Eye (tissue), 1 donor: ENCODE measurements at places on chromosomes 7 and 10.

- DNase-seq: no peak
Measured at GRCh38 chr7:130352194-130353074, 7.8 kb downstream of the CPA5 start.

DNA sequence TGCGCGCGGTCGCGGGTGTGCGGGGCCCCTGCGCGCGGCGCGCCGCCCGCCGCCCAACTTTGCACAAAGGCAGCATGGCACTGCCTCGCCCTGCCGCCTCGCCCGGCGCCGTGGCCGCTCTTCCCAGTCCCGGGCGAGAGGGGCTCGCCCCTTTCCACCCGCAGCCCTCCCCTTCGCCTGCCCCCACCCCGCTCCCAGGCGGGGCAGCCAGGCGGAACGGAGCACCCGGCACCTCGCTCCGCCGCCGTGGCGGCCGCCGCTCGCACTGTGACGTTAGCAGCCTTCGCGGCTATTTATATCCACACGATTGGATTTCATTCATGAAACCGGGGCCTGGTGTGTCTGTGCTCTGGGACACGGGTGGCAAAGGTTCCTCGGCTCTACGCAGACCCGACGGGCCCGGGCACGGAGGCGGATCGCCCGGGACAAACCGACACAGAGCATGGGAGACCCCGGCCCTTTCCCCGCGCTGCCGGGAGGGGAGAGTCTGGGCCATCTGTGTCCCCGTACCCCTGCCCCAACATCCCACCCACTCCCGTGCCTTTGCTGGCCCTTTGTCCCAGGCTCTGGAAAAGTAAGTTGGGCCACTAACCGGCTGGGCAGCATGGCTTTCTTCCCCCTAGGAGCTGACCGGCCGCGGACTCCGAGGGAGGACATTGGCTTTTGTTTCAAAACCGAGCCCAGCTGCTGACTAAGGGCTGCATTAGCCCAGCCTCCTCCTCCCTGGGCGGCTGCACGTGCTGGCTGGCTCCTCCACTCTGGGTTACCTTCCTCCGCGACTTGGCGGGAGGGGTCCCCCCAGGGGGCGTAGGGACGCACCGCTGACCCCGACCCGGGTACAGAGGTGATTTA lies at the start of gene RHOBTB1:
Gene RHOBTB1, minus strand, starts transcription at position 128 of the 852 bp plus-strand sequence. CDS start 32,643 bp downstream, outside the sequence.
- peak; percentile 95 for DNase-seq

DNA sequence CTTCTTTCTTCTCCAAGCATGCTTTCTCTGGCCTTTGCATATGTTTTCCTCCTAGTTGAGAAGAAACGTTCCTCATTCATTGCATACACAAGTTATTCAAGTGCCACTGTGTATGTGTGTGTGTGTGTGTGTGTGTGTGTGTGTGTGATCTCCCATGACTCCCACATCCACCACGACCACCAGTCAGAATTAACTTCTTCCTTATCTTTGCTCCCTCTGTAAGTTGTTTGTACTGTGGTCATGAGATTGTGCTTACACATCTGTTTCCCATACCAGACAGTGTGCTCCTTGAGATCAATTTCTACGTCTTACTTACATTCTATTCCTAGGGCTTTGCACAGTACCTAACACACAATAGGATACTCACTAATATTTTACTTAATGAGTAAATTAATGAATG lies 22.4 kb upstream of the FAM13C start:
- no peak for DNase-seq

DNA sequence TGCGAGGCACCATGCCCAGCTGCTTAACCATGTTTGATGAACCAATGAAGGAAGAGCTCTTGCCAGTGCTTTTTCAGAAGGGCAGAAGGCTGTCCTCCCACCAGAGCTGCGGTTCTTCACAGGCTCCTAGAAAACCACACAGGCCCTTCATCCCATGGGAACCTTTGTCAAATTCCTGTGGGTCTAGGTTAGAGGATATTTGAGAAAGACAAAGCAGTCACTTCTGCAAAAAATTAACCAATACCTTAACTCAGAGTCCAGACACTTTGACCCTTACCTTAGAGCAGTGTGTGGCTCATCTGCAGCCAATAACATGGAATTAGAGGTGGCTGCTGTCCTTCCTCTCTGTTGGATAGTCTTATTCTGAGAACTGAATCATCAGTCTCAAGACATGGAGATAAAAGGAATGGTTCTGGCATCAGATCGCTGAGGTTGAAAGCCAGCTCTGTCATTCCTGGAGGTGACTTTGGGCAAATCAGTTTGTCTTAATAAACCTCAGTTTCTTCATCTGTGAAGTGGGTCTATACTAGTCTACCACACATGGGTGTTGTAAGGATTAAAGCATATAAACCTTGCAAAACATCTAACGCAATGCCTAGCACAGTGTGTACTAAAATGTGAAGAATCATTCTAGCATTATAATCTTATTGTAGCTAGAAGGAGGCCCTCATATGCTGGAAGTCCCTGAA lies 65.1 kb upstream of the PIP4K2A start:
- no peak for DNase-seq

DNA sequence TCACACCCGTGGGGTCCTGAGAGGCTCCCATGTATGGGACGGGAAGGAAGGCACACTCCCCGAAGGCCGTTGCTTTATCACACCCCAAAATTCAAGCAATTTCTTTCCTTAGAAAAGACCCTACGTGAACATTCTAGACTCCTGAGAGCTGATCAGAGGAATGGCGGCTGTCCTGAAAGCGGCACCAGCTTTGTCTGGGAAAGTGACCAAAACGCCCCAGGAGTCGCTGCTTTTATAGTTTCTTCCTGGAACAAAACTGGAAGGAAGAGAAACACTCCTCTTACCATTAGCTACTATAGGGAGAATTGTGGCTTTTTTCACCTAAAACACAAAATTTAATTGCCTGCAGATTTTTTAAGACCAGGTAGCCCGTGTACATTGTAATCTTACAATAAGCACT lies 261.8 kb upstream of the RNF32 start:
- DNase-seq: no peak

GRCh38 chr10:50567384-50567783 lies 56.4 kb downstream of the SGMS1 start:
- DNase-seq: peak; percentile 23

- no peak for DNase-seq
Measured at GRCh38 chr10:23525406-23525805, 86.5 kb downstream of the OTUD1 start.

DNA sequence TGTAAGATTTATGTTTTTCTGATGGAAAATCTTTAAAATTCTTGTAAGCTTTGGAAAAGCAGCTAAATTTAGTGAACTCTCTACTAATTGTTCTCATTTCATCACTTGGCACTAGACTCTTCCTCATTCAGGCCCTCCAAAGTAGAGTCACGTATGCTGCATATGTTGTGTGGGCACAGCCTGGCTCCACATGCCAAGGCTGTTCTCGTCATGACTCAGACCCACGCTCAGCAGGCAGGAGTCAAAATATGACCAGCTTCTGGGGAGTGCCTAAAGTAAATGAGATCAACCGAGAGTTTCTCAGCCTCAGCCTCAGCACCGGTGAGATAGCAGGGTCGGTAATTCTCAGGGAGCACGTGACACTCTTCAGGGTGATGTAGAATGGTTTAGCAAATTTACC lies 1672.9 kb downstream of the REEP3 start:
- no peak for DNase-seq

- DNase-seq: no peak
Measured at GRCh38 chr10:43943818-43944360, 295.2 kb upstream of the ZNF32 start.

GRCh38 chr7:1555046-1555812 lies 776 bp downstream of the TMEM184A start:
- DNase-seq: peak; percentile 49
